Tibial nerve (tissue), 4 donors: ENCODE measurements at places on chromosomes 13 and 19.

GRCh38 chr13:110536006-110536693, 25.4 kb downstream of the RAB20 start:
- DNase-seq = no peak

DNA sequence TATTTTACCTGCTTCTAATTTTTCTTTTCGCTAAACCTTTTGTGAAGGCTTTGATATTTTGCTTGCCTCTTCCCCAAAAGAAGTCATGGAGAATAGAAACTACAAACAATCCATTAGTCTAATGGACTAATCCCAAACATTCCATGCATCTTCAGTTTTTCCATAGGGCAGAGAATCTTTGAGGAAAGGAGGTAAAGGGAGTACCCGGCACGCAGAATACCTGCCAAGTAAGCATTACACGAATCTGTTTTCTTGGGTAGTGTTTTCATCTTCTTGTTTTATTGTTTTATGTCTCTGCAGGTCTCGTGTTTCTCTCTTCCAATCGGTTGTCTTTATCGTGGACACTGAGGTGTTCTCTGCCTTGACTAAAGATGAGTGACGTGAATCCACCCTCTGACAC, at the start of gene NLRP8:
NLRP8 (plus strand) TSS at position 301 of the 400 bp plus-strand sequence.
- no peak for DNase-seq

GRCh38 chr13:113064000-113064533, 41.5 kb upstream of the F7 start:
- DNase-seq = no peak

DNA sequence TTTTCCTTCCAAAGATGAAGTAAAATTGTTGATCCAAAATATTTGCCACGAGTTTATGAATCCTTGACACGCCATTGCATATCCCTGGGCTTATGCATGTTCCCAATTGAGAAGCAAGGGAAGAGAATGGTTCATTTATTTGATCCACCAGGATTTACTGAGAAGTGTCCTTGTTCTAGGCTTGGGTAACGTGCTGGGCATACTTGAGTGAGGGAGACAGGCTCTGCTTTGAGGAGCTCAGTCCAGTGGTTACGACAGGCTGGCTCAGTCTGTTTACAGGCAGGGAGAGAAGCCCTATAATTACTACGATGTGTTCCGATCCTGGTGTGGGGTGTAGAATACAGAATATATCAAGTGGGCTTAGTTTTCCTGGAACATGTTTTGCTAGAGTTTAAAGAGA, 6.3 kb upstream of the PNMA8C start:
- DNase-seq = no peak

- DNase-seq = no peak
These were observed 205.7 kb downstream of the KCNRG start for GRCh38 chr13:50220938-50221337.

GRCh38 chr13:59354665-59355369, 808.9 kb downstream of the DIAPH3 start:
- no peak for DNase-seq

GRCh38 chr19:18070181-18070580, 16.6 kb downstream of the IL12RB1 start:
- no peak for DNase-seq

GRCh38 chr19:50349277-50350057, 16.0 kb downstream of the NAPSA start:
- no peak for DNase-seq

GRCh38 chr19:4436231-4436630, 21.4 kb downstream of the UBXN6 start:
- no peak for DNase-seq

DNA sequence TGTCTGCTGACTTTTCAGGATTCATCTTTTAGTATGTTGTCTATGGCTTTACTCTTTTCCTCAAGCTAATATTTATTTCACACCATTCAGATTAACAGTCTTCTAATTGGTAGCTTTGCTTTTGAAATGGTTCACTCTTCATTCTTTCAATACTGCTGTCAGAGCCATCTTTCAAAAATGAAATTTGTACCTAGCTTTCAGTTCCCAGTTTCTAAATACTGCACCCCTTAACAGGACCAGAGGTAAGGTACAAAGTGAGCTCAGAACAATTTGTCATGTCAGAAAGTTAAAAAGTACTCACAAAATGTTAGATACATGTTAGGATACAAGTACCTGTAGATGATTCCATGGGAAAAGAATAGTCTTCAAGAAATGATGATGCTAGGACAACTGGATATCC, 83.0 kb downstream of the FNDC3A start:
- no peak for DNase-seq

- DNase-seq = no peak
These were observed 270.9 kb downstream of the SLC7A1 start for GRCh38 chr13:29324601-29325000.

- no peak for DNase-seq
These were observed 23.7 kb downstream of the KLF5 start for GRCh38 chr13:73082471-73082870.

GRCh38 chr13:39016787-39017186, 21.1 kb downstream of the PROSER1 start:
- DNase-seq = no peak
